Urinary bladder (tissue), 4 donors: ENCODE measurements at places on chromosomes 11 and 22.

DNA sequence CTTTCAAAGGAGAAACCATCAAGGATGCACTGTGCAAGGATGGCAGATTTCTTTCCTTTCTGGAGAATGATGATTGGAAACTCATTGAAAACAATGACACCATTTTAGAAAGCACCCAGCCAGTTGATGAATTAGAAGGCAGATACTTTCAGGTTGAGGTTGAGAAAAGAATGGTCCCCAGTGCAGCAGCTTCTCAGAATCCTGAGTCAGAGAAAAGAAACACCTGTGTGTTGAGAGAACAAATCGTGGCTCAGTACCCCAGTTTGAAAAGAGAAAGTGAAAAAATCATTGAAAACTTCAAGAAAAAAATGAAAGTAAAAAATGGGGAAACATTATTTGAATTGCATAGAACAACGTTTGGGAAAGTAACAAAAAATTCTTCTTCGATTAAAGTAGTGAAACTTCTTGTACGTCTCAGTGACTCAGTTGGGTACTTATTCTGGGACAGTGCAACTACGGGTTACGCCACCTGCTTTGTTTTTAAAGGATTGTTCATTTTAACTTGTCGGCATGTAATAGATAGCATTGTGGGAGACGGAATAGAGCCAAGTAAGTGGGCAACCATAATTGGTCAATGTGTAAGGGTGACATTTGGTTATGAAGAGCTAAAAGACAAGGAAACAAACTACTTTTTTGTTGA, 9.8 kb downstream of the FAM111A start:
- DNase-seq, result no peak

DNA sequence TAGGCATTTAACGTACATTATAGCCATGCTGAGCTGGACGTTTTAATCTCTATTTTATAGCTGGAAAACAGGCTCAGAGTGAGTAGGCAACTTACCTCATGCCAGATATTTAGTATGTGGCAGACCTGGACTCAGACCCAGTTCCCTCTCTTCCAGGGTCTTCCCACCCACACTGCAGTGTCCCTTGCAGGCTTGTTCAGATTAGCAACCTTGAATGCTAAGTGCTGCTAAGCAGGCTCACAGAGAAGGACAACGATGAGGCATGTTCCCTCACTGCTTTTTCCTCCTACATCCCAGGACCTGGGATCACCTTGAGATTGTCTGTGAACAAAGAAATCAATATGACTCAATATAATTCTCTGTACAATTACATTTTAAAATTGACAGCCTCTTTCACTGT, 65.6 kb downstream of the NCAM1 start:
- DNase-seq, result no peak

DNA sequence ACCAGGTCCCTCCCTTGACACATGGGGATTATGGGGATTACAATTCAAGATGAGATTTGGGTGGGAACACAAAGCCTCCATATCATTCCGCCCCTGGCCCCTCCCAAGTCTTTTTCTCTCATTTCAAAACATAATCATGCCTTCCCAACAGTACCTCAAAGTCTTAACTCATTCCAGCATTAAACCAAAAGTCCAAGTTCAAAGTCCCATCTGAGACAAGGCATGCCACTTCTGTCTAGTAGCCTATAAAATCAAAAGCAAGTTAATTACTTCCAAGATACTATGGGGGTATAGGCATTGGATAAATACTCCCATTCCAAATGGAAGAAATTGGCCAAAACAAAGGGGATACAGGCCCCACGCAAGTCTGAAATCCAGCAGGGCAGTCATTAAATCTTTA, 19.7 kb upstream of the EIF4G2 start:
- DNase-seq, result no peak

- no peak for DNase-seq
These were observed 1478.4 kb downstream of the TBC1D22A start for GRCh38 chr22:48240935-48241230.

DNA sequence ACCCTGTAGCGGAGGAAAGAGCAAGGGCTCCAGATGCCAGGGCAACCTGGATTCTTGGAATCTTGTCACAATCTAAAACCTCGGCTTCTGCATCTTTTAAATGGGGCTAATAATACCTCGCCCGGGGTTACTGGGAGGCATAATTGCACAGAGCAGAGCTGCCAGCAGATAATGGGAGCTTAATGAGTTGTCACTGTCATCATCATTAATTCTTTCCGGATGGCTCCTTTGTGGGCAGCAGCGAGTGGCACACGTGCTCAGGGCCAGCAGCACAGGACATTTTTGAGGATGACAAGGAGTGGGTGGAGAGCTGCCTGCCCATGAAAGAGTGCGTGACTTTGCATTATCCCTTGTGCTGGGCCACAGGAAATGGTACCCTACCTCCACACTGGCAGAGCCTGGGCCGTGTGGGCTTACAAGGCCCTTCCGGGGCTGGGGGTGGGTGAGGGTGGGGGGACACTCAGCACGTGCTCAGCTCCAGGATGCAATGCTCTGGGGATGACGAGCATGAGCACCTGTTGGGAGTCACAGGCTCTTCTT, 5.7 kb downstream of the PDGFB start:
- DNase-seq, result no peak
